GM06990 (cell line): ENCODE measurements at places on chromosomes 16 and 17.
A peak's percentile ranks its signal among the peaks of the same experiment; 100 is the strongest.

DNA sequence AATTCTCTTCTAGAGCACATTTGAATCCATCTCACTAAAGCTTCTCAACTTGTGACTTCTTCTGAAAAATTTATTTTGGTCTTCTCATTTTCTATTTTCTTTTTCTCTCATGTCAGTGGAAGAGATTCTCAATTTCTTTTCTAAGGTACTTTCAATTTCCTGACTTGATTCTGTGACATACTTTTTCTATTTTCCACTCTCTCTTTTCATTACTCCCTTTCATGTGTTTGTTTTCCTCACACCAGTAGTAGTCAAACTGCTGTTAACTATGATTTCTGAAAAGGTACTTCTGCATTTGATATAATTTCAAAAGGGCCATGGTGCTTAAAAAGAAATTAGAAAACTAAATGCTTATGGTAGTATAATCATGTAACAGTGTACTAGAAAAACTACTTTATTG is 41.9 kb downstream of the NFAT5 start:
- no peak for DNase-seq

DNA sequence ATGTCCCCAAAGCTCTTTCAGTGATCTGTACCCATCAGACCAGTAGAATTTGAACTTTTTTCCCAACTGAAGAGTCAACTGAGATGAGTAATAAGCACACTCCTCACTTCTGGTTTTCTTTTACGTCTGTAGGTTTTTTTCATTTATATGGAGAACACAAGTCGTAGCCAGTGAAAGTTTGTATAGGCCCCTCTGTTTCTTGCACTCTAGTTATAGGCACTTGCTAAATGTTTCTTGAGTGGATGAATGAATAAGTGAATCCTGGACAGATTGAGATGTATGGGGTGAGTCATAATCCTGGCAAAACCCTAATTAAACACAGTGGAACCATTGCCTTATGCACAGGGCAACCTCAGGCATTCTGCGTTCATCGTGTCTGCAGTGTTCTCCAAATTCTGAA is 193.7 kb upstream of the TBX2 start:
- DNase-seq = no peak

- no peak for DNase-seq
Observed at GRCh38 chr16:49486400-49486799, 112.8 kb downstream of the C16orf78 start.

GRCh38 chr16:89491238-89491869 is 993 bp upstream of the ANKRD11 start:
- DNase-seq = no peak

DNA sequence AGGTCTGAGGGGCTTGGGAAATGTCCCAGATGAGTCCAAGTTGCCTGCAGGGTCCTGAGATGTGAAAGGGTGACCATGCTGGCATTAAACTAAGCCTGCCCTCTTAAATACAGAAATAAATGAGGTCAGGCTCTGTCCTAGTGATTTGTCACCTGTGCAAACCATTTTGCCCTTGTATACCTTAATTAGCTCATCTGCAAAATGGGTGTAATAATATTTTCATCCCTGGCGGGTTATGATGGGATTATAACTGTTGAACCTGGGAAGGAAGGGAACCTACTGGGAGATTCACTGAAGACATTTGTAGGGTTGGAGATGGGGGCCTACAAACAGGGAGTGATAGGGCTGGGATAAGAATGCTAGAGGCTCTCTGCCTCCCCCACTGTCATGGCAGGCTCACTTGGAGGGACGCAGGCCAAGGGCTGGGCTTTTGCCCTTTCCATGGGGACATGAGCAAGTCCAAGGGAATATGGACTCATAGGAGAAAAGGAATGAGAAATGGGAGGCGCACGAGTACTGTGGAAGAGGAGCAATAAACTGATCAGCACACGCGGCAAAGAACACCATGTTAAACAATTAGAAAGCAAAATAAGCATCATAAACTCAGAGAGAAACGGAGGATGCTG is 4.4 kb downstream of the NKD1 start:
- DNase-seq = no peak

GRCh38 chr16:48536614-48537200 is 73.3 kb downstream of the N4BP1 start:
- DNase-seq = no peak

DNA sequence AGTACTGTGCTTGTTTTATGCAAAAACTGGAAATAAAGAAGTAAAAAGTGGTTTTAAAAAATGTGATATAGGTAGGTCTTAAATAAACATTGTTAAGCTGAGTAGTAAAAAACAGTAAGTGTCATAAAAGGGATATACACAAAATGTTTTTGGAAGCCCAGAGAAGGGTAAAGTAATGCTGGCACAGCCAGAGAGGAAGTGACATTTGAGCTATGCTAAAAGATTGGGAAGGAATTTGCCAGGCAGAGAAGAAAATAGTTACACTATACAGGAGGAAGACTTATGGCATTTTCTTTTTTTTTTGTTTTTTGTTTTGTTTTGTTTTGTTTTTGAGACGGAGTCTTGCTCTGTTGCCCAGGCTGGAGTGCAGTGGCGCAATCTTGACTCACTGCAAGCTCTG is 40.8 kb upstream of the TAOK1 start:
- DNase-seq = no peak

- no peak for DNase-seq
Observed at GRCh38 chr16:27310576-27311447, 3.0 kb upstream of the IL4R start.

- no peak for DNase-seq
Observed at GRCh38 chr16:74123826-74124225, 172.8 kb upstream of the PSMD7 start.

DNA sequence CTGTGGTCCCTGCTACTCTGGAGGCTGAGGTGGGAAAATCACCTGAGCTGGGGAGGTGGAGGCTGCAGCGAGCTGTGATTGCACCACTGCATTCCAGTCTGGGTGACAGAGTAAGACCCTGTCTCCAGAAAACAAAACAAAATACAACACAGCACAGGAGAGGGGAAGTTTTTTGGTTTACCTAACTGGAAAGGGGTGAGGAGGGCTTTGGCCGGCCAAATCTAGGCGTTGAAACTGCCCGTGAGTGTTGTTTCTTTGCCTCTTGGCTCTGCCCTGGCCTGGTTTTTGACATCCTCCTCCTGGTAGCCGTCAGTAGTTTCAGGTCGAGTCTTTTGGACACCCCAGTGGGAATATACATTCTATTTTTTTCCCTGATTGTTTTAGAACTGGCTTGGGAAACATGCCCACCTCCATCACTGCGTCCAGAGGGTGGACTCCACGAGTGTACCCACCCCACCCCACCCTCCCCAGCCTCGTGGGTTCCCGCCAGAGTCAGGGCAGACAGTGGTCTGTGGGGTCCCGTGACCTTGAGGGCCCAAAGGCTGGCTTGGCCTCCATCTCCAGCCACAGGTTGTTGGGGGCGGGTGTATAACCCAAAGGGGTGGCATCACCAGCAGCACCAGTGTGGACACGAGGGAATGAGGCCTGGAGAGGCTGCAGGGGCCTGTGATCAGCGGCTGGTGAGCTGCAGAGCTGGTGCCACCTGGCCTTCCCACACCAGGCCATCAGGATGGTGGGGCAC is 42.7 kb downstream of the NT5M start:
- no peak for DNase-seq

GRCh38 chr16:74607310-74607961 is 522 bp upstream of the GLG1 start:
- DNase-seq = no peak

GRCh38 chr16:79093554-79093967 is 507.0 kb downstream of the MAF start:
- DNase-seq = peak; percentile 16

DNA sequence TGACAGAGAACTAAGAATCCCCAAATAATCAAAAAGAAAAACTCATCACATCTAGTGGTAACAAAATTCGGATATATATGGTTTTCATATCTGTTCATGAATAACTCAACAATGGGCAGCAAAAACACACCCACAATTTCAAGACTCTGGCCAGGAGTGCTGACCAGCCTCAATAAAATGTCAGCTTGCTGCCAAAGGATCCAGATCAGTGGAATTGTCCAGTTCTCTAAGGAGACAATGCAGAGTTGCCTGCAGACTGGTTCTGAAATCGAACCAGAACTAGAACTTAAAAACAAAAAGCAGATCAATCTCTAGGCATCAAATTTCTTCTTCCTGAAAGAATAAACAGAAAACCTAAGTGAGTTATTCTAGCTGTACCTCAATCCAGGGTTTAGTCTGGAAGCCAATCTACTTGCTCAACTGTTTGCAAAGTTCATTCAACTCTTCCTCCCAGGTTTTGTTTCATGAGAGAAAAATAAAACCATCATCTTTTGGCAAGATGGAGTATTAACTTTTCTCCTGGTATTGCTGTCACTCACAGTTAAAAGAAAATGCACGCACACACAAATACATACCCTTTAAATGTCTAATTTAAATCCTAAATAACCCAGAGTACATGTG is 61.0 kb downstream of the CFDP1 start:
- no peak for DNase-seq

GRCh38 chr16:47408491-47408890 is 52.4 kb downstream of the ITFG1 start:
- no peak for DNase-seq

DNA sequence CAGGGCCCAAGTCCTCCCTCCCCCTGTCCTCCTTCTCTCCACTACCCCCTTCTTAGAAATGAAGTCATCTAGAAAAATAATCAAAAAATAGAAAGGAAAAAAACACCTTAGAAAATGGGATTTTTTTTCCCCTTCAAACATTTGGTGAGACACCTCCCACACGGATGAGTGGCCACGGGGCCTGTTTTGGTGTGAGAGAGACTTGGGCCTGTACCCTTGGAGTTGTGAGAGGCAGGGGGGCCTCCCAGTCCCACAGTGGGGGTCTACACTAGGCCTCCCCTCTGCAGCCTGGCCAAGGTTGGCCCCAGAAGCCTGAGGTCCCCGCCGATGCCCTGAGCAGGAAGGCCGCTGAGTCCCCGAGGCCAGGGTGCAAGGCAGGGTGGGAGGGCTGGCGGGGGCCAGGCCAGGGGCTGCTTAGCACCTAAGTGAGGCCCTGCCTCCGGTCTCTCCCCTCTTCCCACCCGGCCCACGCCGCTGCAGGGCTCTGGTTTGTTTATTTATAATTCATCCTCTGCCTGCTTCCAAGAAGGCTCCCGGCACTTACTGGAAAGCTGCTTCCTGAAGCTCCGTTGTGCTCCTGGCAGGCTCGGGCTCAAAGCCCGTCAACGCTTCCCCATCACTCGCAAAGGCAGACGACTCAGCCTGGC is 26.4 kb downstream of the NPTX1 start:
- no peak for DNase-seq

DNA sequence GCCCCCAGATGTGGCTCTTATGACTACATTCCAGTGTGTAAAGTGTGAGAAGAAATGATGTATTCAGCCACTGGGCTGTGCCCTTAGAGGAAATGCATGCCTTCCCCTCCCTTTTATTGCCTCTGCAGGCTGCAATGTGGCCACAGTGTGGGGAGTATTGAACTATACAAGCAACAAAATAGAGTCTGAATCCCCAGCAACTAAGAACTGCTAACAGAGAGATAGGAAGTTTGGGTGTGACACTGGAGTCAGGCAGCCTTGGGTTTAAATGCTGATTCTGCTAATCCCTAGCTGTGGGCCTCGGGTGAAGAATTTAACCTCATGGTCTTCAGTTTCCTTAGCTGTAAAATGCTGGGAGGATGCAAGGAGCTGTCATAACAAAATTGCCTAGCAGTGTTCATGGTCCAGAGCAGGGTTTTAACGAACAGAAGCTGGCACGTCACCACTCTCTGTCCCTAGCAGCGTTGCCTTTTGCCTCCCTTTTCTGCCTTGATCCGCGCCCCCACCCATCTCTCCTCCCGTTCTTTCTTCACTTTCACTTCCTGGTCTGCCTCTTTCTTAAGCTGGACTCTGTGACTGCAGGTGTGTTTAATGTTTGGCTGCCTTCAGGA is 50.3 kb downstream of the KPNA2 start:
- peak; percentile 29 for DNase-seq

DNA sequence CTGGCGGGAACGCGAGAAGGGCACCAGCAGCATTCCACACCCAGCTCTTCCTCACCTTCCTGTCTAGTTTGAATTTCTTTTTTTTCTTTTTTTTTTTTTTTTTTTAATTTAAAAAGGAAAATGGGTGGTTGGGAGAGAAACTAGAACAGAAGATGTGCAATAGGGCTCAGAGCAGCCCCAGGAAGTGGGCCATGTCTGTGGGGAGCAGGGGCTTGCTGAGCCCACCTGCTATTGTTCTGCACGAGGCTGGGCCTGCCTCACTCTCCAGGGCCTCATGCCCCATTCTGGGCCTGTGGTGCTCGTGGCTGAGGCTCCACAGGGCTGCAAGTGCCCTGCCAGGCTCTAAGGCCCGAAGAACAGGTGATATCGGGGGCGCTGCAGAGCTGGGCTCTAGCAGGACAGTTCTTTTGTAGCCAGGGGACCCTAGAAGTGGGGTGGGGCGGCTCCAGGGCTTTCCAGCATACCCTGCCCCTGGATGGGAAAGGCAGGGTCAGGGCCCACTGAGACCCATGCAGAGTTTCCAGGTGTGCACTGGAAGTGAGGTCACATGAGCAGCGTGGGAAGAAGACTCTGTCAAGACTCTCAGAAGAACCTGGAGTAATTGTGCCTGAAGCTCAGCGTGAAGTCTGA is 12.4 kb downstream of the MRPL27 start:
- no peak for DNase-seq

- DNase-seq = no peak
Observed at GRCh38 chr16:76108460-76108859, 168.7 kb upstream of the CNTNAP4 start.

DNA sequence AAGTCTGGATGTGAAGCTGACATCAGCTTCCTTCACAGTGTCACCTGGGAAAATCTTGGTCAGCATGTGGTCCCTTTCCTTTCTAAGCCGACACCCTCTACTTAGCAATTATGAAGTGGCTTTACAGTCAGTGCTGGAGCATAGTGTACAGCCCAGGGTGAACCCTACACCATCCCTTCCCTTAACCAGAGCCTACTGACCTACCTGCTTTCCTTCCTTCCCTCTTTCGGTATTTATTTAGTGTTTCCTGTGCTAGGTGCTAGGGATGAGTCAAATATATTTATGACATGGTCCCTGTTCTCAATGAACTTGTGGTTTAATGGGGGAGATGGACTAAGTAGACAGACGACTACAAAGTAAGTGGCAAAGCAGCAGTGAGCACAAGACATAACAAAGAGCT is 77.5 kb downstream of the CDK5R1 start:
- no peak for DNase-seq

- no peak for DNase-seq
Observed at GRCh38 chr16:6771956-6772355, 560.7 kb upstream of the RBFOX1 start.

GRCh38 chr17:42476411-42476810 is 17.7 kb downstream of the ATP6V0A1 start:
- DNase-seq = no peak

GRCh38 chr16:86874141-86874540 is 295.8 kb downstream of the FOXL1 start:
- no peak for DNase-seq

- no peak for DNase-seq
Observed at GRCh38 chr17:44362459-44362948, 1.1 kb downstream of the FAM171A2 start.

- no peak for DNase-seq
Observed at GRCh38 chr17:42251115-42251514, 25.1 kb downstream of the STAT5B start.

- DNase-seq = no peak
Observed at GRCh38 chr16:84531671-84532111, 27.2 kb upstream of the MEAK7 start.

GRCh38 chr16:7820816-7821215 is 488.2 kb downstream of the RBFOX1 start:
- DNase-seq = no peak
